ENCODE measurements at places on chromosomes 6 and 20. TPM values are rescaled to one million over a fixed set of nuclear protein-coding genes. Genes with fewer than 3 reads are reported as not detected.

Gene PRL
- not detected for total RNA-seq

Gene FABP7
- total RNA-seq, result not detected

Gene LPA
- total RNA-seq, result not detected

Gene PPIL1
- 43.4 TPM for total RNA-seq

Gene PPDPF
- total RNA-seq, result 61.2 TPM

Gene GDAP1L1
- total RNA-seq, result not detected

Gene OR12D3
- not detected for total RNA-seq

Gene TNFRSF6B
- total RNA-seq, result 95.5 TPM

Gene RIN2
- total RNA-seq, result 48.9 TPM

Gene SLPI
- not detected for total RNA-seq

Gene TXLNB
- total RNA-seq, result 0.05 TPM

Gene RIPOR3
- 1.2 TPM for total RNA-seq

Gene KIAA0408
- total RNA-seq, result 1.5 TPM

Gene PTPRT
- total RNA-seq, result not detected

Gene CAGE1
- total RNA-seq, result not detected

Measured in smooth muscle cell of the umbilical artery (primary cell).